Coronary artery (tissue), 2 donors: ENCODE measurements at places on chromosomes 7 and 10.

GRCh38 chr7:133109816-133110215 is 27.9 kb upstream of the CHCHD3 start:
- DNase-seq: no peak

GRCh38 chr10:120400601-120401000 is 56.4 kb upstream of the PLPP4 start:
- DNase-seq: no peak

DNA sequence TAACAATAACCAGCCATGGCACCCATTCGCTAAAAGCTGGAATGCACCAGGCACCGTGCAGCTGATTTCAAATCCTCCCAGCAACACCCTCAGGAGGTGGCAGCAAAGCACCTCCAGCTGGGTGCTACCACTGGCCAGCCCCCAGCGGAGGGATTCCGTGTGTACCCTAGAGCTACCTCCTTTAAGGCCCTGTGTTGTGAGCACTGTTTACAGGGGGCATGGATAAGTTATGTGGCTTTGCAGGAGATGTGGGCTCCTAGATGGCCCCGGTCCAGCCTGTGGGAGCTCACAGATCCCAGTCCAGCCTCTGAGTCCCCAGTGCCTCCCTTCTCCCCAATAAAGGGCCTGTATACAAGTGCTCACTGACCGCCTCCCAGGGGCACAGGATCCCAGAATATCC is 27.1 kb downstream of the TNRC18 start:
- no peak for DNase-seq

GRCh38 chr10:90695915-90696676 is 161.7 kb downstream of the HTR7 start:
- DNase-seq: no peak

- DNase-seq: no peak
Measured at GRCh38 chr10:128817636-128818035, 649.4 kb upstream of the MGMT start.

DNA sequence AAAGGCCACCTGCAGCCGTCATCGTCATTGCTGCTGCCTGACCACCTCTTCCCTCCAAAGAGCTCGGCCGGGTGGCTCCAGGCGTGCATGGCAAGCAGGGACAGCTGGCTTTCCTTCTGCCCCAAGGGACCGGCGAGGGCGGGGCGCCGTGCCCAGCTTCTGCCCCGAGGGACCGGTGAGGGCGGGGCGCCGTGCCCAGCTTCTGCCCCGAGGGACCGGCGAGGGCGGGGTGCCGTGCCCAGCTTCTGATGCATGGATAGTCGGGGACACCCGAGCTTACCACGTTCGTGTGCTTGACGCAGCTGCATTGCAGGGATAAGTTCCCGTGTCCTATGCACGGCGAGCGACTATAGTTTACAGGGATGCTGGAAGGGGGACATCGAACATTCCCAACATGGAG is 27.0 kb downstream of the CFAP46 start:
- no peak for DNase-seq

- peak; percentile 52 for DNase-seq
Measured at GRCh38 chr10:128070161-128070560, 56.1 kb downstream of the MKI67 start.

- DNase-seq: no peak
Measured at GRCh38 chr7:43906331-43907010, at the start of gene URGCP. Gene URGCP (minus strand): TSS chr7:43906596. CDS start chr7:43906575, 21 bp downstream.

DNA sequence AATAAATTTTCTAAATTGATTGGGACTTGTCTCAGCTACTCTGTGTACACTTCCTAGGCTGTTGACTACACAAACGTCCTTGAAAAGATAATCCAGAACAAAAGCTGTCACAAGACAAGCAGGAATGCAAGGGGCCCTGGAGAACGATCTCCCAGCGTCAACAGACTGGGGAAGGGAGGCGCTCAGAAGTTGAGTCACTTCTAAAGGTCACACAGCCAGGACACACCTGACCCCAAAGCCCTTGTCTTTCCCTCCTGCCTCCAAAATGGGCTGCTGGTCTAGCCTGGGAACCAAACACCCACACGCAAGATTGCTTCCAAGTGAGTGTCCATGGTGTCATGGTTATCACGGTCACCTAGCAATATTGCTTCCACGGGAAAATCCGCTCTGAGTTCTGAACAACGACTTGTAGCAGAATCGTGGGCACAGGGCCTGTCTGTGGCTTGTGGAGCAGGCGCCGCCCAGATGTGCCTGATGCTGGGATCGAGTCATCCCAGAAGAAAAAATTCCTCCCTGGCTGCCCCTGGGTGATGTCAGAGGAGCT is 49.8 kb downstream of the SPOCK2 start:
- no peak for DNase-seq

DNA sequence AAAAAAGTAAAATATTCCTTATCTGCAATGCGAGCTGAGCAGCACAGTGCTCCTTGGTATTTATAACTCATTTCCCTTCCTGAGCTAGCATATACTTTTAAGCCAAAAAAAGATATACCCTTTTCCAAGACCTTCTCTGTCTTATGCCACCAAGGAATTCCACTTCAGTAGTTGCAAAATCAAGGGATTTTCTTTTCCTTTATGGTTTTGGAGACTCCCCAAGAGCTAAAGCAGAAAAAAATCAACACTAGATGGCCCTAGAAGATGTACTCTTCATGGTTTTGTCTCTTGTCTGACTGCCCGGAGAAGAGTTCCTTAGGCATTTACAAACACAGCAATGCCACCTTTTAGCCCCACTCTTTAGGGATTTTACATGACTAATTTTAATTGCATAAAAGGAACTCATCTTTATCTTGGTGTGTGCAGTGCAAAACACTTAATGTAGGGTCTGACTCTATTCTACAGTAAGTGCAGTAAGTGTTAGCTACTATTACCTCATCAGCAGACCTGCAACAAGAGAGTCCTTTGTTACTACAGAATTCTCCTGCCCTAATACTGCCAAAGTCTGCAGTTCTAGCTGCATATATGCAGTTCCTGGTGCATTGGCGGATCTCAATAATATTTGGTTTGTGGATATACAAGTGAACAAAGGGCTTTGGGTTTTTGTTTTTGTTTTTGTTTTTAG is 443.3 kb downstream of the GFRA1 start:
- DNase-seq: no peak

- peak; percentile 85 for DNase-seq
Measured at GRCh38 chr7:158863611-158864506, 7.5 kb downstream of the DYNC2I1 start.

GRCh38 chr7:1993031-1993695 is 239.6 kb downstream of the MAD1L1 start:
- DNase-seq: no peak

GRCh38 chr10:5364374-5364773 is 392 bp upstream of the UCN3 start:
- no peak for DNase-seq

GRCh38 chr10:73644767-73645166 is 3.5 kb upstream of the MYOZ1 start:
- DNase-seq: no peak

DNA sequence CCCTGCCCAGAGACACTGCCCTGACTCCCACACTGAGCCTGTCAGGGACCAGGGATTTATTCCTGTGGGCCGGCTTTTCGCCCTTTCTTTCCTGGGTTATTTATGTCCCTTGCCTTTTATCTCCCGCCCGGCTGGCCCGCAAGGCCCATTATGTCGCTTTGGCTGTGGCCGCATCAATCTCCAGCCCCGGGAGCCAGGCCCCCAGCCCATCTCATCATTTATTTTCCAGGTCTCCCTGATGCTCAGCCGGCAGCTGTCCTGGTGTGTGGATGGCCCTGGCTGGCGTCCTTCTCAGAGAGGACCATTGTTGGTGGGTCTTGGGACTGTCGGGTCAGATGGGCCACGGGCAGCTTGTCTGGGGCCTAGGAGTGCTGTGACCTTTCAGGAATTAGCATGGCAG is 82.3 kb downstream of the FAM241B start:
- DNase-seq: no peak

DNA sequence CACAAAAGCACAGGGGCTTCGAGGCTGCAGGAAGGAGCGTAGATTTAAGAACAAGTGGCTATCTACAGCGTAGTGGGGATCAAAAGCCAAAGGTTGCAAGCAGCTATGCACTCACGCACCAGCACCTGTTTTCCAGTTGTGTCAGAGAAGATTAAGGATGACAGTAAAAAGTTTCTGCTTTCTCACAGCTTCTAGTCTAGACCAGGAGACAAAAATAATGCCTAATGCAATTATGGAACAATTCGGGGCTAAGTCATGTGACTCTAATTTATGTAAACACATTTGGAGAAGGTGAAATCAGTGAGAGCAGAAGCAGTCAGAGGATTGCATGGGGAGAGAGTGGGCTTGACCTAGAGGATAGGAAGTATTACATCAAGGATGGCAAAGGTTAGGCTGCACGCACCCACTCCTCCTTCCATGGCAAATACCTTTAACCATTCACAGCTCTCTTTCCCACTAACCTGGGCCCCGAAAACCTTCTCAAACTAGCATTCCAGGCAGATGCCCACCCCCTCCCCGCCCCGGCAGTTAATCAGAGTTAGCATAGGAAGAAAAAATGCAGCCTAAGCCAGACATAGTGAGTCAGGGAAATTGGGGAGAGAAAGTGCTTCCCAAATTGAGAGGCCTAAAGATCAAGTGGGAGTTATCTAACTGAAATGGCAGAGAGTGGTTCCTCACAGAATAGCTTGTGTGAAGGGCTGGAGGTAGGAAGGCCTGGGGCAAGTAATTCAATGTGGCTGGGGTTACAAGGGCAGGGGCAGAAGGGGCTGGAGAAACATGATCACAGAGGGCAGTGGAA is 48.2 kb upstream of the GPAM start:
- no peak for DNase-seq

DNA sequence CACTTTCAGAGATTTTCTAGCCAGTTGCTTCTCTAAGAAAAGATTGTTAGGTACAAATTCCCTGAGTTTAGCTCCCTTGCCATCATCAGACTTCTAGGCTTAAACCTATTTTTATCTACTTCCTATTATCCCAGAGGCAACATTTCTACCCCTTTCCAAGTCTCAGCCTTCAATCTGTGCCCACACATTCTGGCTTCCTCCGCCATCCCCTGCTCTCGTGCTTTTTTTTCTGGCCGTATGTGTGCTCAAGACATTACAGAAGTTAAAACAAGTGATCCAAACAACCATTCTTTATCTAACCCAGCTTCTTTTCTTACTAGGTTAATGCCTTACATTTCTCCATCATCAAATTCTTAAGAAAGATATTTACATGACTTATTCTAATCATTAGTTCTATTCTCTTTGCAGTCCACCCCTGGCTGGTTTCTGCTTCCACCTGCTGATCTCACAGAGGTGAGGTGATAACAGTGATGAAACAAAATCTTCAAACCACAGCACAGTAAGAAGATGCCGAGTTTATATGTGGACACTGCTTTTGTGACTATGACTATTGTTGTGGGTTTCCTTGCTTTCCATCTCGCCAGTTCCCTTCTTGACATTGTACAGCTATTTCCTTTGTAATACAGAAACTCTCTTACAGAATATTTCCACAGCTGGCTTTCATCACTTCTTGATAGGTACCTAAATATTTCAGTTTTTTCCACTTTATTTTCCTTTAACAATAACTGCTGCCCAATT is 18.3 kb upstream of the CDK6 start:
- DNase-seq: no peak

DNA sequence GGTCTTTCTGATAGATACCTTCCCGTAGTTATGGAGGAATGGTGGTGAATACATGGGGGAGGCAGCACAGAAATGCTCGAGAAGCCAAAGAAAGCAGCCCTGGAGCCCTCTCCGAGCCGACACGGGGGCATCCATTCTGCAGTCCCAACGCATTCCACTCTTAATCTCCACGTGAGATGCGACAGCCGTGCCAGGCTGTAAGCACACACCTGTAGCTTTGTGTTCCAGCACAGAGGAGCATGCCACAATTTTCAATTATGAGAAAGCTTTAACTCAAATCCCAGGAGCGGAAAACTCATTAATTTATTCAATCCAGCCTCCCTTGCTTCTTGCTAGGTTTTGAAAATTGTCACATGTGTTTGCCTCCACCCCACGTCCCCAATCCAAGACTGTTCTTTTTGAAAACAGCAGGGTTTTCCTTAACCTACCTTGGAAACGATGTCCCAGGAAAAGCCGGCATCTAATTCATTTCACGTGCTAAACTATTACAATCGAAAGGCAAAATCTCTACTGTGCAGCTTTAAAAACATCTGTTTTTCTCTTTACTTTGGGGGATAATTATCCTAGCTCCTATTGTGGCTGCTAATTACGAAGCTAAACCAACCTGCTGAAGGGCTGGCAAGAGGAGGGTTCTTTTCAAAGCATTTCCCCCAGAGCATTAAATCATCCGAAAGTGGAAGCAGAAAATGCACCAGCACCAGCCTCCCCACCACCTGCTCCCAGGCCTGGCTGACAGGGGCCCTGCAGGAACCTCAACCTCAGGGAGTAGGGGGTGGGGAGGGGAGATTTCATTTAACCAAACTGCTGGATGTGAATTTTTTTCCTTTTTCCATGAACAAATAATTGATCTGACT is 56.0 kb upstream of the CHST15 start:
- no peak for DNase-seq
